ENCODE measurements at places on chromosomes 2 and 18.

DNA sequence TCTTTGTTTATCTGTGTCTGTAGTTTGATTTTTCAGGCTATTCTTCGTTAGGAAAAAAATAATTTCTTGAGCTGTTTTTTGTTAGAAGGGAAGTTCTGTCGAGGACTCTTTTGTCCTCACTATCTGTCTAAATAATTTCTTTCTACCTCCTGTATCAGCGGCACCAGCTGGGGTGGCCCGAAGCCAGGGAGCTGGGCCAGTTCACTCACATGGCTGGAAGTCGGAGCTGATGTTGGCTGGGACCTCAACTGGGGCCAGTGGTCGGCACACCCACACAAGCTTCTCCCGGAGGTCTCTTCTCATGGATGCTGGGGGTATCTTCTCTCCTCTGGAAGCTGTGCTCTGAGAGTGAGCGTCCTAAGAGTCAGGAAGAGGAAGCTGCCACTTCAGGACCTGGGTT lies 8.0 kb upstream of the PDIA6 start:
- no peak for DNase-seq

GRCh38 chr18:9613550-9614400 lies 584 bp downstream of the PPP4R1 start:
- peak; percentile 54 for DNase-seq

DNA sequence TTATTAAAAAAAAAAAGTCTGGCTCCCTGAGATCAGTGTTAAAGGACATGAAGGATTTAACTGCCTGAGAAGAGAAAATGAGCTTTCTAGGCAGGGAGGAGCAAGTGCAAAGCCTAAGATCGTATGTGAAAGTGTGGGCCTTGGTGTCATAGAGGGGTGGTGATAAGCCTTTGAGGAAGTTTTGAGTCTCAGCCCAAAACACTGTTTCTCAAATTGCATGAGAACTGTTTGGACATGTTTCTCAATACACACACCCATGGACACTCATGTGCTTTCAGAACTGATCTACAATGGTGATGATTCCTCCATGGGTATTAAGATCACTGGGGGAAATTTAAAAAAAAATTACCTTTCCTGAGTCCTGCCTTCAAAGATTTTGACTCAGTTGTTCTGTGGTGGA lies 336.7 kb upstream of the RND3 start:
- DNase-seq: no peak

DNA sequence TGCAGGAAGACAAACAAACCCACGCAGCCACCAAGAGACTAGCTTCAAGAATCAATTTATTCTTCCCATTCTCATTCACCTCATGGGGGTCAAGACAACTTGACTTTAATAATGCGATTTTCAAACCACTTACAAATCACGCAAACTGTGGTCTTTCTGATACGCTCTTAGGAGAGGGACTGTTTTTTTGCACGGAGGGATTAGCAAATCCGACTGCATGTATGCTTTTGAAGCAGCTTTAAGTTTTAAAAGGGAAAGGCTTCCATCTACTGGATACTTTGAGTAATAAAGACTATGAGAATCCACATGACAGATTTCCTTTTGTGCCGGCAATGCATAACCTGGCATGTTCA lies 322.9 kb upstream of the KCNJ3 start:
- DNase-seq: peak; percentile 92

GRCh38 chr2:42924418-42924886 lies 132.1 kb upstream of the HAAO start:
- DNase-seq: no peak

- peak; percentile 26 for DNase-seq
Observed at GRCh38 chr2:226057914-226058313, 658.4 kb downstream of the NYAP2 start.

- no peak for DNase-seq
Observed at GRCh38 chr2:9954136-9954535, 2.6 kb downstream of the GRHL1 start.

GRCh38 chr18:2103299-2103698 lies 468.0 kb downstream of the METTL4 start:
- no peak for DNase-seq

DNA sequence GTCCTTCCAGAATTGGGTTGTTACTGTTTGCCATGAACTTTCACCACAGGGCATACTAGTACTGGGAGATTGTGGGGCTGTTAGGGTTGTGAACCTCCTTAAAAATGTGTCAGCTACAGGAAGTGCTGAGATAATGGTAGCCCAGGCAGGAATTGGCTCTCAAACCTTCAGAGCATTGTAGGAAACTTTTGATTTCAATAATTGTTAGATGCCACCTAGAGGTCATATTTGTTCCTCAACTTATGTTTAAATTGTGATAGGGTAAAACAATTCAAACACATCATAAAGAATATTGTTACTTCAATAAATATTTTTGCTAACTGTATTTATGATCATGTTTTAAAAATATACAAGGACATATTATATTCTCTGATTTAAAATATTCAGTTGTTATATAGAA lies 594.6 kb downstream of the ADCYAP1 start:
- DNase-seq: peak; percentile 51

GRCh38 chr18:62325806-62326645 lies 916 bp downstream of the TNFRSF11A start:
- DNase-seq: peak; percentile 17

DNA sequence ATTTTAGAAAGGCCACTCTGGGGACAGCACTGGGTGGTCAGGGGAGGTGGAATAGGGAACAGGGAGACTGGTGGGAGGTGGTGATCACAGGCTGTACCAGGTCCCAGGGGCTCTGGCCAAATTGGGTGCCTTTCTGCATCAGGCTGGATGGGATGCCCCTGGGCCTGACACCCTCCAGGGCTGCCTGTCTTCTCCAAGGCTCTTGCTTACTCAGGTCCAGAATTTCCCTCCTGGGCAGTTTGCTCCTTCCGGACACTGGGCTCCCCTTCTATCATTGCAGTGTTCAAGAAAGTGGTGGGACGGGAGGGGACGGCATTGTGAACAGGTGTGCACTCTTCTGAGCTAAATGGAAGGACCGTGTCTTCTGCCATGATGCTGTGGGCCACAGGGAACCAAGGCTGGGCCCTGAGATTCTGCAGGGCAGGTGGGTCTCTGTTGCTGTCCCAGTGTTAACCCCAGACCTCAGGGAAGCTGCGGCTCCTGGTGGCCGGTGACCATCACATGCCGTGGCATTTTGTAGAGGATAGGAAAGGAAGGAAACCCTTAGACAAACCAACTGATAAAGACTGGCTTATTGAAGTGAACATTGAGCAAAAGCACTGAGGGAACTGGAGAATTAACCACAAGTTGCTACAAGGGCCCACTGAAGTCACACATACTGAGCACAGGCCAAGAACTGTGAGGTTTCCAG lies 93.7 kb upstream of the HS6ST1 start:
- DNase-seq: peak; percentile 34

DNA sequence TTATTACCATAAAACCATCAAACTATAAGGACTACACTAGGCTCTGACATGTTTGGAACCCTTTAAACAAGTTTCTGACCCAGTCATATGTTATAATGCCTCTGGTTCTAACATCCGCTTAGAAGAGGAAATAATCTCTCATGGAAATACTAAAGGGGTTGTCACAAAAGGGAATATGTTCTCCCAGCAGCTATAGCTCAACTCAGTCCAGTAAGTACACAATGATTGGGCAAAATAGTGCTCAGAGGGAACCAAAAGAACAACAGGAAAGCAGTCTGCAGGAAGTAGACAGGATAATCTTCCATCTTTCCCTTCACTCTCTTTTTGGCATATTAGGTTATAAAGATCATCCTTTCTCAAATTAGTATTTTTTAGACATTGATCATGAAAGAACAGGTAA lies 4.3 kb downstream of the SRBD1 start:
- no peak for DNase-seq

- no peak for DNase-seq
Observed at GRCh38 chr18:12531749-12532148, 124.0 kb downstream of the PRELID3A start.

GRCh38 chr2:18117592-18117991 lies 239.1 kb downstream of the KCNS3 start:
- DNase-seq: peak; percentile 66

GRCh38 chr2:40034198-40034597 lies 255.1 kb upstream of the THUMPD2 start:
- no peak for DNase-seq

GRCh38 chr2:26529406-26530239 lies 51.7 kb upstream of the OTOF start:
- no peak for DNase-seq

DNA sequence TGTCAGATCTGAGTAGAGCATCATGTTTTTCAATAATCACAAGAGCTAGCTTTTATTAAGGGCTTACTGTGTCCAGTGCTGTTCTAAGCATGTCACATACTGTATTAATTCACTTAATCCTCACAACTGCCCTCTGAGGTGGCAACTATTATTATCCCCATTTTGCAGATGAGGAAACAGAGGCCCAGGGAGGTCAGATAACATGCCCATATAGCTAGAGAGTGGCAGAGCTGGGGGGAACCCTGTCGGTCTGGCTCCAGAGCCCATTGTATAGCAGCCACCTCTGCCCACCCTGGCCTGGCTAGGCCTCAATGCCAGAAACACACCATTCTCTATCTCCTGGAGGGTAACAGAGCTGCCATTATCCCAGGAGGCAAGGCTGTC lies 113.2 kb downstream of the B3GNT2 start:
- DNase-seq: no peak

DNA sequence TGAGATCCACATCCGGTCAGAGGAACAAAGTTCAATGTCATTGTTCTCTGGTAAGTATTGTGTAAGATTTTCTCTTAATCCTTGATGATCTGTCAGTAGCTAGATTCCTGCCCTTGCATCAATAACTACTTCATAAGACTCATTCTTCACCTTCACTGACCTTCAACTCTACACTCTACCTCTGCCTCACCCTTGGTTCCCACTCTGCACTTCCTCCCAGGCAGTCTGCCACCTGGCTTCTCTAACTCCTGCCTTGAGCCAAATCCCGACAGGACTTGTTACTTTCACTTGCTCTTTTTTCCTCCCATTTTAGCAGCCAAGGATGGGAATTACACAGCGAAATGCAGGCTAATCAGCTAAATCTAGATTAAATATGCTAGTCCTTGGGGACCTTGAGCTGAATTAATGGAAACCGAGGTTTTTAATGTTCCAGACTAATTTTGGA lies 190.7 kb downstream of the DLGAP1 start:
- DNase-seq: no peak

DNA sequence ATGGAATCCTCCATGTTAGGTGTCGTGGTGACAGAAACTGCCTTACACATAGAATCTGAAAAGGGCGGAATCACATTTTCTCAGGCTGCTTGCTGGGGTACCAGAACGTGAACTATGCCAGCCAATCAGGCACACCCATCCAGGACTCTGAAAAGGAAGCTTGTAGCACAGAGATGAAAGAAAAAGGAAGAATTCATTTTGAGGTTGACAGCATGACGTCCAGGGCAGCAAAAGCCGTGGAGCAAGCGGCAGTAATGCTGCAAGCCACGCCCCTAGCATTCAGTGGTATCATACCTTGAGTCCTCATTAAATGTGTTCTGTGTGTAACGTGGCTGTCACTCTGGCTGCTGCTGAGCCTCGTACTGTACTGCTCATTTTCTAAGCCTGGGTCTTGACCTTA lies 304.0 kb downstream of the DYSF start:
- no peak for DNase-seq

- no peak for DNase-seq
Observed at GRCh38 chr2:10613263-10613662, 76.5 kb downstream of the NOL10 start.

DNA sequence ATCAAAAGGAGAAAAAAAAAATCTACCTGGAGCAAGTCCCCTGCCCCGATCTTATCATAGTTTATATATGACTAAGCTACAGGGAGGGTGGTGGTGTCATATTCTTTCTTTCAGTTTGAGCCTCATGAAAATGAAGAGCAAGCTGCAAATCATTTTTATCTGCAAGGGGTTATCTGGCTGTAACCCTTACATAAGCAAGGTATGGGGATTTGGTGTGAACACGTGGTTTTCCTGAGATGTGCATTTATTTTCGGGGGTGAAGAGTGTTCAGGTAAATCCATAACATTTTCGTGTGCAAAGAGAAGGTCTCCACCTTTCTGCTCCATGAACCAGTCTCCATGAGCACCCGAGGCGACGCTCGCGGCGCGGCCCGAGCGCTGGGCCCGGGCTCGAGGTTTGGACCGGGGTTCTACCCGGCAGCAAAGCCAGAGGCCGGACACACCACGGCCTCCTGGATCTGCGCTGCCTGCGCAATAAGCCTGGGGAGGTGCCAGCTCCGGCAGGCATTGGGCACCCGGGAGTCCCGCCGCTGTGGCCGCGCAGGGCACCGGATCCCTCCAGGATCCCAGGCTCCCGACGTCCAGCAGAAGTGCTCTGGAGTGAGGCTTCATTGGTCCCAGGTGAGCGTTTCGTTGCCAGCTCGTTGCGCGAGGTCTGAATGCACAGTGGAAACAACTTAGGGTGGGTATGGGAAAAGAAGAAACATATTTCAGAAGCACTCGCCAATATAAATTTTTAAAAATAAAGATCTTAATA lies 36.1 kb upstream of the GPD2 start:
- DNase-seq: peak; percentile 71

- DNase-seq: peak; percentile 21
Observed at GRCh38 chr2:24456599-24457556, 34.2 kb upstream of the NCOA1 start.

- DNase-seq: no peak
Observed at GRCh38 chr2:171583566-171583965, 61.3 kb downstream of the CYBRD1 start.

DNA sequence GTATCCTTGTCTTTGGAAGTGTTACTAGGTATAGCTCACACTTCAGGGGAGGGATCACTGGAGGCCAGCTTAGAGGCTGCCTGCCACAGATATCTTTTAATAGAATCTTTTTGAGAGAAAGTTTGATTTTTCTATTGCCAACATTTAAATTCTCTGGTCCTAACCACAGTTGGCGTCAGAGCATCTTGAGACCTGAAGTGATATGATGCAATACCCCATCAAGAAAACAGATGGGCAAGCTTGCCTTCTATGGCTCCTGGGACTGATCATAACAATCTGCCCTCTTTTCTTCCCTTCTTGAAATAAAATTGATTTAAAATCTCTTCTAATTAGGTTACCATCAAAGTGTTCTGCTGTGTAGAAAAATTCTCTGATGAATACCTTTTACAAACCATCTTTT lies 105.5 kb upstream of the ACKR3 start:
- DNase-seq: no peak

DNA sequence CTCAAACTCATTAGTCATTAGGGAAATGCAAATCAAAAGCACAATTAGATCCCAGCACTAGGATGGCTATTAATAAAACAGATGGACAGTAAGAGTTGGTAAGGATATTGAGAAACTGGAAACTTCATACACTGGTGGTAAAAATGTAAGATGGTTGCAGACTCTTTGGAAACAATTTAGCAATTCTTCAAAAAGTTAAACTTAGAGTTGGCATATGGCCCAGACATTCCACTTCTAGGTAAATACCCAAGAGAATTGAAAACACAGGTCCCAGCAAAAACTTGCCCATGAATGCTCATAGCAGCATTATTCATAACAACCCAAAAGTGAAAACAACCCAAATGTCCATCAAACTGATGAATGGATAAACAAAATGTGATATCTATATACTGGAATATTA lies 84.9 kb upstream of the ZFP36L2 start:
- DNase-seq: no peak

All from Kasumi-1 (cell line).